ENCODE measurements at places on chromosomes 5 and 9. TPM values are rescaled to one million over a fixed set of nuclear protein-coding genes. Genes with fewer than 3 reads are reported as not detected.

FGF18 gene
- polyA plus RNA-seq, result 9.2 TPM

OLFM1 gene
- 11.2 TPM for polyA plus RNA-seq

ERBIN gene
- 80.7 TPM for polyA plus RNA-seq

LMX1B gene
- polyA plus RNA-seq, result 0.28 TPM

ARL10 gene
- polyA plus RNA-seq, result 16.5 TPM

SLC25A2 gene
- not detected for polyA plus RNA-seq

HAVCR2 gene
- polyA plus RNA-seq, result 1.6 TPM

- no peak for DNase-seq
Observed at GRCh38 chr5:98214240-98215051, 559.0 kb upstream of the RGMB start.

GRCh38 chr9:114108016-114108833, 9.1 kb upstream of the KIF12 start:
- DNase-seq, result peak; percentile 90

- DNase-seq, result no peak
Observed at GRCh38 chr5:44708602-44709001, 100.1 kb upstream of the MRPS30 start.

- DNase-seq, result no peak
Observed at GRCh38 chr9:87152256-87152655, 204.9 kb upstream of the GAS1 start.

- DNase-seq, result no peak
Observed at GRCh38 chr9:130142641-130143040, 29.6 kb upstream of the NCS1 start.

DNA sequence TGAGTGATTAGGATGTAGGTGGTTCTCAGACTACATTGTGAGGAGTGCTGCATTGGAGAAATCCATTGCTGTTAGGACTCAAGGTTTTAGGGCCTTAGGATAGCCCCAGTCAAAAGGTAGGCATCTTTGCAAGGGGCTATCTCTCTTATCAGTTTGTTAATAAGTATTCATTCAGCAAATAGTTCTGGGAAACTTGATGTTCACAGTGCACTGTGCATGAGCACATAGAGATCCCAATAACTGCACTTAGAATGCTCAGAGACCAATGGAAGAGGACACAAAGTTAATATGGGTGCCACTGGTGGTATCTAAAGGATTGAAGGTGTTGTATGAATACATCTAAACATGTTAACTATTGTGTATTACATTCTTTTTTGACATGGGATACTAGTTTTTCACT, 131.4 kb downstream of the KIF4B start:
- DNase-seq, result no peak

DNA sequence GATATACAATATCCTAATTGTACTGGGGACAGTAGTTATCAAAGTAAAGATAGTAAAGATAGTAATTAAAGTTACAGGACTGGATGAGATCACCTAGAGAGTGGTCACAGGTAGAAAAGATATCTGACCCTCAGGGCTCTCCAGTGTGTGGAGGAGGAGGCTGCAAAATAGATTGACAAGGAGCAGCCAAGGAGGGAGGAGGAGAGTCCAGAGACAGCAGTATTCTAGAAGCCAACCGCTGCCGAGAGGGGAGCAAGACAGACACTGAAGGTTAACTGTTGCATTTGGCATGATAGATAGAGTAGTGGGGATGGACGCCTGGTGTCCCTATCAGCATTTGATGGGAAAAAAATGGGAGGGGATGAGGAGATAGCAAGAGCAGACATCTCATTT, 17.0 kb upstream of the F2RL1 start:
- no peak for DNase-seq

- no peak for DNase-seq
Observed at GRCh38 chr9:78848061-78848460, 551.1 kb downstream of the PSAT1 start.

DNA sequence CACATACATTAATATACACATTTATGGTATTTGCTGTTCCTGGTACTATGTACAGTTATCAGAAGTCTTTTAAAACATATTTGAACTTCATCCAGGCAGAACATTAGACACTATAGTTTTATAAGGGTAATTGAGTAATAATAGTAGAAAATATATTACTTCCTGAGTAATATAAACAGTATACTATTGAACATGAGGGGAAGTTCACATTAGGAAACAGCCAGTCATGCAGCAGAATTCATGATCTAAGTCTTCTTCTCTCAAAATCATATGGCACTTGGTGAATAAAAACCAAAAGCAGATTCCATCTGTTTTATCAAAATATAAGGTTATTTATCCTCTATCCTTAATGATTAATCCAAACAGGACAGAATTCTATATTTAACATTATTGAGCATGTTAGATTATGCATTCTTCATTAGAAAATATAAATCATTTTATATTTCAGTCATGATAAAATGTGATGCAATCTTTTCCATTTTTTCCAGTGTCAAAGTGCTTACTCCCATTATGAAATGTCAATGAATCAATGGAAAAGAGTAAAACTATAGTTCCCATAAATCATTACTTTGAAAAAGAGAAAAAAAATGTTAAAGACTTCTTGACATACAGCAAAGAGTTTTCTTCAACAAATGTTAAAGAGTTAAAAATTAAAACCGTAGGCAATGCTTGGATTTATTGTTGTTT, 584.3 kb upstream of the TUSC1 start:
- no peak for DNase-seq

DNA sequence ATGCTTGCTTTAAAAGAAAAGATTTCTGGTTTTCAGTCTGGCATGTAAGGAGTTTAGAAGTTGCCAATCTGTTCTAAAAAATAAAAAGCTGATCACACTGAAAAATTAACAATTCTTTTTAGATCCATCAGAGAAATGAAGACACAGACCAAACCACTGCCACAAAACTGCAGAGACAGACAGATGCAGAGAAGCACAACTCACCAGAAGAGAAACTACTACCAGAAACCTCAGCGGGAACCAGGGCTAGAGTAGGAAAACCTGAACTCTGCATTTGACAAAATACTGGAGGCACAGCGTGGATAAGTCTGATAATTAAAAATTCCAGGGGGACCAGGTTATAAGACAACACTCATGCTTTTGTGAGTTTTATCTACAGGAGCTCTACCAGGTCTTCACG, 28.8 kb downstream of the FBXL17 start:
- DNase-seq, result no peak

DNA sequence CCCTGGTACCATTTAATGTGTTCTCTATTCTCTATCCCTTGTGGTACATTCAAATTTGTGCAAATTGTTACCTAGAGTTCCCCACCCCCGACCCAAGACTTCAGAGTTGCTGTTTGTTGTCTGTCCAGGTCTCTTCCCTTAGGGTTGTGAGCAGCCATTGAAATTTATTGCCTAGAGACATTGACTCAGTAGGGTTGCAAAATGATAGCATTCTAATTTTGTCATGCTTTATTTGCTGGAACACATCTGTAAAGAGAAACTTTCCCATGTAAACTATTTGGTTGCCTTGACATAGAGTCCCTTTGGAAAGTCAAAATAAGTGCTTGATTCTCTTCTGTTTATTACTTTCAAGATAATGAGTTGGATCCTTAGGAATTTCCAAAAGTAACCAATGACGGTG, 91.7 kb upstream of the KLF9 start:
- DNase-seq, result no peak

DNA sequence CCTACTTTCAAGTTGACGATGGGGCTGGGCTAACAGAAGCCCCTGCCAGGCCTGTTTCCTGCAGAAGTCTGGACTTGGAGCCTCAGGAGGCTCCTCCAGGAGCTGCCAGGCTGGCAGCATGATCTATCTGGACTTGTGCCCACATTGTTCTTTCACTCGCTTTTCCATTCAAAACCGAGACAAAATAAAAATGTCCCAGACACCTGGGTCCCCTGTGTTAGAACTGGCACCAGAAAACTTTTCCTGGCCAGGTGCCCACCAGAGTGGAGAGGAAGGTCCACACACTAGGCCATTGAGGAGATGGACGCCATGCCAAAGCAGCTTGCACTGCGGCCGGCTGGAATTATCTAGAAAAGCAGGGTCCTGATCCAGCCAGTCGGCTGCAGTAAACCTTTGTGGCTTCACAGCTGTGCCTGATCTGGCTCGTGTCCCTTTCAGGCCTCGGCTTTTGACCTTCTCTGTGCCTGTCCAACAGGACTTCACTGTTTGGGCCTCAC, 78.2 kb downstream of the GCNT1 start:
- DNase-seq, result no peak

DNA sequence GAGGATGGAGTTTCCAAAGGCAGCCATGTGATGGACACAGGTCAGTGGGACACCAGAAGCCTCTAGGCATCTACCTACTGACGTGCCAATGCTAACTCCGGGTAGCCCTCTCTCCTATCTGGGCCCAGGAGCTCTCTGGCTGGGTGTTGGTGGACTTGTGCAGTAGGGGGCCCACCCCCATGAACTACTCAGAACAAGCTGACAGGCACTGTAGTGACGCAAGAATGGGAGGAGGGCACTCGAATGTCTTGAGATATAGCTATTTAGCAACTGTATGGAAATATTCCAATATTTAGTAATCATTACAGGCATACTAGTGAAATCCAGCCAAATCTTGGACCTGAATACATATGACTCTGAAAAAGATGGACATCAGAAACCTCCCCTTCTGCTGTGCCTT, 5.7 kb upstream of the DOCK2 start:
- DNase-seq, result no peak

DNA sequence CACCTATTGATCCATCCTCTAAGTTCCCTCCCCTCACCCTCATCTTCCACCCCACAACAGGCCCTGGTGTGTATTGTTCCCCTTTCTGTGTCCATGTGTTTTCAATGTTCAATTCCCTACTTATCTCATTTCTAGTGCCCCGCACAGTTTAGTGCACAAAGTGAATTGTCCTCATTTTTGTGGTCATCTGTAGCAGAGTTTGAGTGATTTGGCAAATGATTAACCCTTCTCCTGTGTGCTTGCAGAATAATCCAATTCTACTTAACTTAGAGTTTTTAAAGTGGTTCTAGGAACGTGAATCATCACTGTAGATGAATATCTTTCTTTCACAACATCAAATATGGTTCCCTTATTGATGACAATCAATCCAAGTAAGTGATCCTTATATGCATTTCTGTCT, 6.3 kb upstream of the HAPLN1 start:
- DNase-seq, result no peak
